Mucosa of gallbladder (tissue), 1 donor: ENCODE measurements at places on chromosomes 2 and 18. TPM values are rescaled to one million over a fixed set of nuclear protein-coding genes. Genes with fewer than 3 reads are reported as not detected.

MRO gene
- 0.75 TPM for total RNA-seq

GRCh38 chr18:1412655-1413322, 508.1 kb downstream of the ADCYAP1 start:
- DNase-seq, result no peak

GRCh38 chr2:173043476-173043875, 32.2 kb upstream of the MAP3K20 start:
- DNase-seq, result no peak

DNA sequence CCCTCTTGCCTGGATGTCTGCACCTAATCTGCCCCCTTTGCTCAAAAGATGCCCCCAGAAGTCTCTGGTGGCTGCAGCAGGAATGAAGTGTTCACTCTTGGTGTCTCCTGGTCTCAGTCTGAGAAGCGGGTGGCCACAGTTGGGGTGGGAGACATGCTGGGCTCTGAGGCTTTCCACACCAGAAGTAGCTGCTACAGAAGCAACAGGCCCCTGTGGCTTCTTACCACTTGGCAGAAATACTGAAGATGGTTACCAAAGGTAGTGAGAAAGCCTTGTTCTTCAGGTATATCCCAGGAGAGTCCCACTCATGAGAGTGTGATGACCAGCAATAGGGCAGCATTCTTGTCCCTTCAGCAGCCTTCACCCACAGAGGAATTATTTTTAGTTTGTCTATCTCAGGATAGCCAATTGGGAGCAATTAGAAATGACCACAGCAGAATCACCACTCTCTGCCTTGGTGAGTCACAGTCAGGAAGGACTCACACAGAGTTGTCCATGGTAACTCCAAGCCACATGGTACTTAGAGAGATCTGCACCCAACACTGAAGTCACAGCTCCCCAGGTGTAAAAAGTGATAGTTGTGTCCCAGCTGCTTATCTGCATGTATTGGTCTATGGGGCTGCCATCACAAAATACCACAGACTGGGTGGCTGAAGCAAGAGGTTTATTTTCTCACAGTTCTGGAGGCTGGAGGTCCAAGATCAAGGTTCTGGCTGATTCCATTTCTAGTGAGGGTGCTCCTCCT, 169.8 kb upstream of the ID2 start:
- no peak for DNase-seq

NRP2 gene
- total RNA-seq, result 146 TPM

- no peak for DNase-seq
These were observed 280.9 kb downstream of the RPRM start for GRCh38 chr2:153197402-153198386.

GALNT5 gene
- total RNA-seq, result 11.7 TPM

DNA sequence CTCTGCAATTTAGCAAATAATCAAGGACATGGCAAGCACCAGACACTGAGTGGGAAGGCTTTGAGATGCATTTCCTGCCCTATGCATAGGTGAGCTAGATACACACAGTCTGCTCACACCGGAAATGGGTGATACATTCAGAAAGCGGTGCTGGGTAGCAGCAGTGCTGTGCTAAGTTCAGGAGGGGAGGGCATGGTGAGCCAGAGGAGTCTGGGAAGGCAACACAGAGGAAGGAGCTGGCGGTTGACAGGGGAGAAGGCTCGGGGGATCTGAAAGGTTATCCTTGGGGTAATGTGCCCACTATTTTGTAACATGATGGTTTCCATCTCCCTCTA, 57.4 kb upstream of the EPAS1 start:
- DNase-seq, result no peak

DNA sequence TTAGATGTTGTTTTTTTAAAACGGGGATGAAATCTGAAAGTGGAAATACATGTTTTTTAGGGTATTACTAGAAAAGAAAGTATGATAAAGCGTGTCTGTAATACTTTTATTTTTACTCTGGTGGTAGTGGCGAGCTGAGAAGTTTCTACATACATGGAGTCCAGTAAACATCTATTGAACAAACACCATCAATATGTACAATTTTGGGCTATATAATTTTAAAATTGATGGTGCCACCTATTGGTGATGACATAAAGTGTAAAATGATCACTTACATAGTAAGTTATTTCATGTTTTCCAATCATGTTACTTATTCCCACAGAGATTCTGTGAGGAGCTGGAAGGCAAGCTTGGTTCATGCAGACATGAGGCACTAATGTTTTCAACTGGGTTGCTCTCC, 31.5 kb upstream of the NFE2L2 start:
- DNase-seq, result no peak

DNA sequence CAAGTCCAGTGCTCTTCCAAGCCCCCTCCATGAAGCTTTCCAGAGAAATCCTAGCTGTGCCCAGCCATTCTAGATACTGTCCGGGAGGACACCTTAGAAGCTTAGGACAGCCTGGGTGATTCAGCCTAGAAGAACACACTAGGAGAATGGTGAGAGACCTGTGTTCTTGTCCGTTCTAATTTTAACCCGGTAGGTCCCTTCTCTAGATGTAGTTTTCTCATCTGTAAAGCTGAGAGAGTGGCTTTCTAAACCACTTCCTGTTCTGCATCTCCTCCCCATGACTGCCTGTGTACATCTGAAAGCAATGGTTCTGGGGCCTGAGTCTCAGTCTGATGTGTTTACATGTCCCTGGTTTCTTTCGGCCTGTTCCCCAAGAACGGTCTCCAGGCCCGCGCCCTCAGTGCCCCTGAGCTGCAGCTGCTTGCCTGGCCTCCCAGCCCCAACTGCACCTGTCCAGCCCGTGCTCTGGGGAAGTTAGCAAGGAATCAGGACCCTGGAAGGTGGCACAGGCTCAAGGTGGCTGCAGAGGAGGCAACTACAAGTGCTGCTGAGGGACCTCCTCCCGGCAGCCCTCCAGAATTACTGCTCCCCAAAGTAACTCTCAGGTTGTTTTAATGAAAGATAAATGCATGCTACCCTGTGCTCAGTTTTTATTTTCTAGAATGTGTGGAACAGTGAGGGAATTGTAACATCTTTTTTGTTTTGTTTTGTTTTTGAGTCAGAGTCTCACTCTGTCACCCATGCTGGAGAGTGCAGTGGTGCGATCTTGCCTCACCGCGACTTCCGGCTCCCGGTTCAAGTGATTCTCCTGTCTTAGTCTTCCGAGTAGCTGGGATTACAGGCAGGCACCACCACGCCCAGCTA, 105.9 kb downstream of the LBH start:
- DNase-seq, result peak; percentile 20

GRCh38 chr2:174243812-174244211, 4.5 kb downstream of the OLA1 start:
- DNase-seq, result no peak

ANAPC1 gene
- 24.7 TPM for total RNA-seq

DNA sequence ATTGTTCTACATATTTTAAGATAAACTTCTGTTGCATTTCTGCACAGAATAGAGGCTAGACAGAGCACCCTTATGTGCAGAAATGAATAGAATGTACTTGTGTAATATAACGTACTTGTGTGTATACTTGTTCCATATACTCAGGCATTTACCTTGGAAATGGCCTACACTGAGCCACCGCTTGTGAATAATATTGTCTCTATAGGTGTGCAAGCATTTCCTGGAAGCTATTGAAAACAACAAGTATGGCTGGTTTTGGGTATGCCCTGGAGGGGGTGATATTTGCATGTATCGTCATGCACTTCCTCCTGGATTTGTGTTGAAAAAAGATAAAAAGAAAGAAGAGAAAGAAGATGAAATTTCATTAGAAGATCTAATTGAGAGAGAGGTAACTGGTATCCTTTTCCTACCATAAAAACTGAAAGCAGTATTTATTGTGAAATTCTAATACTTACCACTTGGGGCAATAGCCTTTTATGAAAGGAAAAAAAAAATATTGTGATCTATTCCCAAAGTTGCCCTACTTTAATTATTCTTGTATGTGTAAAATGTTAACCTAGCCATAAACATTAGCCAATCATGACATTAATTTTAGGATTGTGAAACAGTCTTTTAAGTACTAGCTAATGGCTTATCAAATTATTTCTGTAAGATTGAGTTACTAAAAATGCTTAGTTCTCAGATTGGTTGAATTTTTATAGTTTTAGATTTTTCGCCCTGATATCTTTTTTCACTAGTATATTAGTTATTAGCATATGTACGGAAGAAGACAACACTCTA, 18.0 kb downstream of the ZC3H15 start:
- no peak for DNase-seq

PSMA8 gene
- total RNA-seq, result not detected

LPIN2 gene
- 190 TPM for total RNA-seq

DPYSL5 gene
- total RNA-seq, result 0.26 TPM

DNA sequence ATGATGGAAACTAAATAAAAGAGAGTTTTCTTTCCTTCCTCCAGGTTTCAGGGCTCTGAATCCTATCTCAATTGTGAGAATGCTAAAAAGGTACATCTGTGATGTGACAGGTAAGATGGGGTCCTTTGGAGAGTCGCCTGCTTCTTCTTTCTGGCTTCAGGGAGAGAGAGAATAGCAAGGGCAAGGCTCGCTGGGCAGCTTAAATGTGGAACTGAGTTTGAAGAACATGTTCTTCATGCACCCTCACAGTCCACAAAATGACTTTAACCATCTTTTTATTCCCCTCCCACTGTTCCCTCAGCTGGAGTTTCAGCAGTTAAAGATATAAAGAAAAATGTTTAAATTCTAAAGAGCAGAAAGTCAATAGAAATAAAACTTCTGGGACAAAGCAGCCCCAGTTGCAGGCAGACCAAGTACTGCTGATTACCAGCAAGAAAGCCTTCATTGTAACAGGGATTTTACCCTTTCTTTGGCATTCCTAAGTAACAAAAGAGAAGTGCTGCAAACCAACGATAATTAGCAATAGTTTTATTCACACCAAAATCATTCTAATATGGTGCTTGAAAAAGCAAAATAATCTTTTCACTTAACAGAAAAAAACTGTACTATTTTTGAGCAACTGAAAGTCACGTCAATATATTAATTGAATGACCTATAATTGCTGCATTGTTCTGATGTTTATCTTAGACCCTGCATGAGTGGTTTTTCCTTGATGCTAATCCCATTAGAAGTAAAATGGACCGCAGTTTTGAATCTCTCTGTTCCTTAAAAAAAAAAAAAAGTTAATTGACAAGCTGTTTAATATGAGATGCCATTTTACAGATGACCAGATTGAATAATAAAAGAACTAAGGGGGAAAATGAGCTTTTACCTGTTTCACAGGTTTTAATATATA, 61.5 kb downstream of the LRP2 start:
- DNase-seq, result no peak

ADD2 gene
- total RNA-seq, result 0.95 TPM

DNA sequence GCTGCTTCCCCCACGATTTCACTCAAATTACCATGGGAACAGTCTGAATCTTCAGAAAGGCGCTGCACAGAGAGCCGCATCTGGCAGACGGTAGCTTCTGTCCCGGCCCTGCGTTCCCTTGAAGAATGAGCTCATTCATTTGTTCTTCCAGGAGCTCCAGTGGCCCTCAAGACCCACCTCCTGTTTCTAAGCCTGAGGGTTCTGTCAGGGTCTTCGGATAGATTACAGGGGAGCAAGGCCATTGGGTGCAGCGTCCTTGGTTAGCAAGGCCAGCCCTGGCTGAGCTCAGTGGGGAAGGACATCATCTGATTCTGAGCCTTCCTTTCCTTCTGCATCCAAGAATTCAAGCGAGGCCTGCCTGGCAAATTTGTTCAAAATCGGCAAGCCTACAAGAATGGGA, 111.9 kb downstream of the PDCL3 start:
- DNase-seq, result no peak

DNA sequence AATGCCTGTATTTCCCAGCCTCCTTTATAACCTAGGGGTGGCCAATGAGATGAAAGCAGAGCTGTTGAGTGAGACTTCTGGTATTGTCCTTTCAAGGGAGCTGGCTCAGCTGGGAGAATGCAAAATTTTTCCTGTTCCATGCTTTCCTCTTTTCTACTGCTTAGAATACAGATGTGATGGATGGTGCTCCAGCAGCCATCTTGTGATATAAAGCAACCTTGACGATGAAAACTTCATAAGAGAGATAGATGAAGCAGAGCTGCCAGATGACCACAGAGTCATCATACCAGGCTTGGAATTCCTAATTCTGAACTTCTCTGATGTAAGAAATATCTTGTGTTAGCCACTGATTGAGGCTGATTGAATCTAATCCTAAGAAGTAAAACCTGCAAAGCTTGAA, 11.9 kb upstream of the INHBB start:
- no peak for DNase-seq

COL4A3 gene
- total RNA-seq, result 16.0 TPM

GRCh38 chr2:118032169-118033013, 18.5 kb upstream of the CCDC93 start:
- peak; percentile 54 for DNase-seq

GRCh38 chr2:125168442-125168841, 1143.4 kb downstream of the CNTNAP5 start:
- DNase-seq, result no peak

DNA sequence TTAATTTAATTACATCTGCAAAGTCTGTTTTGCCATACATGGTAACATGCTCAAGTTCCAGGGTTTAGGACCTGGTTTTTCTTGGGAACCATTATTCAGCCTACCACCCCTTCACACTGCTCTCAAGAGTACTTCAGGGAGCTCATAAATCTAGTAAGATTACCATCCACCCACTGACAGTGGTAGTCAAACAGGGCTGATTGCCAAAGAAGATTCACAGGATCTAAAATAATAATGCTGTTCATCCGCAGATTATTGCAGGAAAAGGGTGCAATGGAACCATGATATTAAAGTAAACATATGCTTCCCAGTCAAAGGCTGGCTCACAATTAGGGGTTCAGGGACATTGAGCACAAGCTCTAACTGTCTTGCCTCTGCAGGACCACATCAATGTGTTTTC, 148.0 kb upstream of the CYRIA start:
- no peak for DNase-seq

FAM110C gene
- total RNA-seq, result 41.8 TPM

DNA sequence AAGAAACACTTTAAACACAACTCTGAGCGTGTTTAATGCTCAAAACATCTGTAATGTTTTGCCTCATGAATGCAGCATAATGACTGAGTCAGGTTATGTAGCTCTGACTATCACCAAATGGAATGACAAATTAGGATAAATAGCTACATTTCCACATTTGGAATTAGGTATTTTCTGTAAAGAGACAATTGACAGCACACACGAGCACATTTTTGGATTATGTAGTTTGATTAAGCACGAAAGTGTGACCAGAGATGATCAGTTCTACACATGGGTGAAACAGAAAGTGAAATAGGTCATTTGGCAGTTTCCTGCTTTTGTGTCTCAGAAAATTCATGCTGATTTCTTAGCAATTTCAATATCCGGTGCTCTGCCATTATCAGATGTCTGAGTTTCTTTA, 29.0 kb downstream of the LPIN1 start:
- no peak for DNase-seq

ZFP36L2 gene
- 209 TPM for total RNA-seq
